ENCODE measurements at places on chromosomes 1 and 21.

DNA sequence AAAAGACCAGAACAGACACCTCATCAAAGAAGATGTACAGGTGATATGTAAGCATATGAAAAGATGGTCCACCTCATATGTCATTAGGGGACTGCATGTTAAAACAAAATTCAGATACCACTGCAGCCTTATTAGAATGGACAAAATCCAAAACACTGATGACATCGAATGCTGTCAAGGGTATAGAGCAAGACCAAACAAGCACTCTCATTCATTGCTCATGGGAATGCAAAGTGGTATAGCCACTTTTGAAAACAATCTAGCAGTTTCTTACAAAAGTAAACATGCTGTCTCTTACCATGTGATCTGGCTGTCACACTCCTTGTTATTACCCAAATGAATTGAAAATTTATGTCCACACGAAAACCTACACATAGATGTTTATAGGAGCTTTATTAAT is 426.6 kb upstream of the ESRRG start:
- no peak for DNase-seq

- DNase-seq = no peak
Observed at GRCh38 chr1:201686714-201687455, 142.1 kb upstream of the IPO9 start.

- no peak for DNase-seq
Observed at GRCh38 chr1:8603220-8603616, 214.2 kb downstream of the RERE start.

DNA sequence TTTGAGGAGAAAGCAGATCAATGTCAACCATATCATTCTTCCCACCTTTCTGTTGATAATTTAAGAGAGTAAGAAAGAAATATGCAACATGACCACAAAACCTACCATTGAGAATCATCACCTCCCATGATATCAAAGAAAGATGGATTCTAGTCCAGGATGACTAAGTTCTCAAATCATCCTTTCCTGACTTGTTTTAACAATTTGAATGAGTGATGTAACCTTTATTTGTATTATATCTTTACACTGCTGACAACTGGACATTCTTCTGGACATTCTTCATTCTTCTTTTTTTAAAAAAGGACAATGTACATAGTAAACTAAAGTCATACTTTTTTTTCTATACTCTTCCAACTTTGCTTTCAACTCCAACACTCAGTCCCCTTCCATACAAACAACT is 9.5 kb downstream of the PSMB4 start:
- no peak for DNase-seq

DNA sequence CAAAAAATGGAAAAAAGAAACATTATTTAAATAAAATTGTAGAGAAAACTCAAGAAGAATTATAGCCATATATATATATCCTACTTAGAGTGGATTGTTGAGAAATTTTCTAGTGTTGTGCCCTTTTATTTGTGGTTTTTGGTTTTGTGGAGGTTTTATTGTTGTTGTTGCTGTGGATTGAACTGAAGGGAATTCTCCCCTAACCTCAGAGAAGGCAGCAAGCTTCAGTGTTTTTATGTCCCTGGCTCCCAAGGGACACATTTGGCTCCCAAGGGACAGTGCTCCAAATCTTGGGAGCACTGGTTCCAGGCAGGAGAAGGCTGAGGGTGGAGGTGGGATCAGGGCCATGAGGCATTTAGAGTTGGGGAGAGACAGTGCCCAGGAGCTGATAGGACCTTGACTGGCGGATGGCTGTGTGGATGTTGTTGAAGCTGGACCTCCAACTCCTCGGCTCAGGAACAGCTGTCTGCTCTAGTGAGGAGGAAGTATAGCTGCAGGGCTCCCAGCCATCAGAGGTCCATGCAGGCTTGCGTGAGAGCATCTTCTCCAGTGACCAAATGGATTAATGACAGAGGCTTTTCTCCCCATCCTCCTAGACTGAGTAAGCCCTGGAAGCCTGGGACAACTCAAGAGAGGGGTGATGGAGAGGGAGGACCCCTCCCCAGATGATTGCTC is 100.5 kb downstream of the TEX35 start:
- no peak for DNase-seq

DNA sequence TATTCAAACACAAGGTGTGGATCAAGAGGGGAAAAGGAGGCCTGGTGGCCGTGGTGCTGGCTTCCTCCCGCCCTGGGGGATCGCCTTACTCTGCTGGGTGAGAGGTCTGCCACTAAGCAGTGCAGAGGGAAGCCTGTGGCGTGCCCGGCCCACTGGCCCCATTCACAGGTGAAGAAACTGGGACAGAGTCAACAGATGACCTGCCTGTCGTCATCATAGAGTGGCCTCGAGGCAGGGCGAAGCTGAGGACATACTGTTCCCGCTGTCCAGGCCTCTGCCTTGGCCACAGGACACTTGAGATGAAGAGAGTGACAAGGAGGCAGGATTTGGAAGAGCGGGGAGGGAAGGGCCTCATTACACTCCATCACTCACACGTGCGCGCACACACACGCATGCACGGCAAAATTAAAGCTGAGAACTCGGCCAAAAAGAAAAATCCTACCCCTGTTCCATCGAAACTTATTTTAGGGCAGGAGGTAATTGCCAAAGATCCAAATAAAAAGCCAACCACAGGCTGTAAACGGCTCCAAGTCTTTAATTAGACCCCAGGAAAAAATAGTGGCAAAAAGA is 50.5 kb downstream of the CASZ1 start:
- no peak for DNase-seq
